ENCODE measurements at places on chromosomes 1 and 21.

DNA sequence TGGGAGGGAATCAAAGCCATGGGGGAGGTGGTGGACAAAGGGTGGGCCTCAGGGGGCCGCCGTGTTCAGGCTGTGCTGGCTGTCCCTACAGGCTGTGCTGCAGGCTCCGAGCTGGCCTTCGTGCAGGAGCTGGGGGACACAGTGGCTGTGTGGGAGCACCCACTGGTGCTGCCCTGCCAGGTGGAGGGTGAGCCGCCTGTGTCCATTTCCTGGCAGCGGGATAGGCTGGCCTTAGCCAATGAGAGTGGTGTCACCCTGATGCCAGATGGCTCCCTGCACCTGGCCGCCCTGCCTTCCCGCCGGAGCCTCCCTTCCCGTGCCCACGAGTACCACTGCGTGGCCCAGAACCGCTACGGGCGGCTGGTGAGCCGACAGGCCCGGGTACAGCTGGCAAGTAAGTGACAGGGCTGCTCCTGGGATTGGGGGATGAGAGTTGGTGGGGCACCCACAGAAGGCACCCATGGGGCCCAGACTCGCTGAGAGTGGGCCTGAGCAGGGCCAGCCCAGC lies 20.2 kb downstream of the SLC27A3 start:
- DNase-seq: no peak

DNA sequence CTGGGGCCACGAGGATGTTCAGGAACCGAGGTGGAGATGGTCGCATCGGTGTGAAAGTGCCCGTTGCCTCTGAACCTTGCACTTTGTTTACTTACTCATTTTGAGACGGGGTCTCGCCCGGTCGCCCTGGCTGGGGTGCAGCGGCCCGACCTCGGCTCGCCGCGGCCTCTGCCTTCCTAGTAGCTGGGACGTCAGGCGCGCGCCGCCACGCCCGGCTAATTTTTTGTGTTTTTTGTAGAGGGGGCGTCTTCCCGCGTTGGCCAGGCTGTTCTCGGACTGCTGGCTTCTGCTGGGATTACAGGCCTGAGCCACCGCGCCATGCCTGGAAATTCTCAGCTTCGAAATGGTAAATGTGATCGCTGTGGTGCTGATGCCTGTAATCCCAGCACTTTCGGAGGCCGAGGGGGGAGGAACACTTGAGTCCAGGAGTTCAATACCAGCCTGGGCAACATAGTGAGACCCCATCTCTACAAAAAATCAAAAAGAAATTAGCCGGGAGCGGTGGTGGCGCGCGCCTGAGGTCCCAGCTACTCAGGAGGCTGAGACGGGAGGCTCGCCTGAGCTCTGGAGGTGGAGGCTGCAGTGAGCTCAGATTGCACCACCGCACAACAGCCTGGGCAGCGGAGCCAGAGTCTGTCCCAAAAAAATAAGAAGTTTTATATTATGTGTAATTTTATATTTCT lies 684 bp upstream of the MRPL20 start:
- DNase-seq: no peak

DNA sequence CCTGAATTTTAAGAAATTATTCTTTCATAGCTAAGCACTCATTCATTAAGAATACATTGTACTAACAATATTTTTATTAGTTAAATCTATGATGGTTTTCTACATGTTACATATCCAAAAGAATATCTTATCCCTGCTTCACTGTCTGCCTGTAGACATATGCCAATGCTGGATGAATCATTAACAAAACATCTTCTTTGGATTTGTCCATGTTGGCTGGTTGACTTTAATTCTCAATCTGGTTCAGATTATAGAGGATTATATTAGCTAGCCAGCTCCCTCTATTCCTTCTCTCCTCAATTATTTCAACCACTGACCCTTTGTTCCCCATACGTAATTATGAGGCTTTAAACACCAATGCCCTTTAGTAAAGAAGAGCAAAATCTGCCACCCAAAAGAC lies 138.9 kb upstream of the DMRTA2 start:
- DNase-seq: no peak

DNA sequence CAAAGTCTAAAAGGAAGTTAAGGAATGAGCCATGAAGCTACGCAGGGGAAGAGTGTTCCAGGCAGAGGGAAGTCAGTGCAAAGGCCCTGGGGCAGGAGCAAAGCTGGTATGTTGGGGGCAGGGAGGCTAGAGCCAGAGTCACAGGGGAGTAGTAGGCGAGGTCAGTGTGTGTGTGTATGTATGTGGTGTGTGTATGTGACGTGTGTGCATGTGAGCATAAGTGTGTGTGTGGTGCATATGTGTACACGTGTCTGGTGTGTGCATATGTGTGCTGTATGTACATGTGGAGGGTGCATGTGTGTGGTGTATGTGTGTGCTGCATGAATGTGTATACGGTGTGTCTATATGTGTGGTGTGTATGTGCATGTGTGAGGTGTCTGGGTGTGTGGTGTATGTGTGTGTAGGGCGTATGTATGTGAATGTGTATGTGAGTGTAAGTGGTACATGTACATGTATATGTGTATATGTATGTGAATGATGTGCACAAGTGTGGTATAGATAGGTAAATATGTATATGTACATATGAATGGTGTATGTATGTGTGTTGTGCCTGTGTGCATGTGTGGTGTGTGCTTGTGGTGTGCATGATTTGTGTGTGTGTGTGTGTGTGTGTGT lies 20.8 kb upstream of the NID1 start:
- no peak for DNase-seq

- DNase-seq: no peak
Measured at GRCh38 chr1:152924191-152924590, 15.8 kb downstream of the IVL start.

GRCh38 chr1:9389968-9390367 lies 97.3 kb downstream of the SPSB1 start:
- no peak for DNase-seq

GRCh38 chr1:217097819-217098218 lies 374.6 kb upstream of the ESRRG start:
- no peak for DNase-seq

DNA sequence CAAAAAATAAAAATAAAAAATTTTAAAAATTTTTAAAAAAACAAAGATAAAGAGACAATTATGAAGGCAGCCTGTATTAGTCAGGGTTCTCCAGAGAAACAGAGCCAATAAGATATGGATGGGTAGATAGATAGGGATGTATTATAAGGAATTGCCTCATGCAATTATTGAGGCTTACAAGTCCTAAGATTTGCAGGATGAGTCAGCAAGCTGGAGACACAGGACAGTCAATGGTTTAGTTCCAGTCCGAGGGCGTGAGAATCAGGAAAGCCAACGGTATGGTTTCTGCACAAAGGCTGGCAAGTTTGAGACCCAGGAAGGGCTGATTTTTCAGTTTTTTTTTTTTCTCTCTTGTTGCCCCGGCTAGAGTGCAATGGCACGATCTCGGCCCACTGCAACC lies 24.1 kb upstream of the EIF4G3 start:
- DNase-seq: no peak

GRCh38 chr1:71324671-71325267 lies 243.9 kb upstream of the ZRANB2 start:
- no peak for DNase-seq

DNA sequence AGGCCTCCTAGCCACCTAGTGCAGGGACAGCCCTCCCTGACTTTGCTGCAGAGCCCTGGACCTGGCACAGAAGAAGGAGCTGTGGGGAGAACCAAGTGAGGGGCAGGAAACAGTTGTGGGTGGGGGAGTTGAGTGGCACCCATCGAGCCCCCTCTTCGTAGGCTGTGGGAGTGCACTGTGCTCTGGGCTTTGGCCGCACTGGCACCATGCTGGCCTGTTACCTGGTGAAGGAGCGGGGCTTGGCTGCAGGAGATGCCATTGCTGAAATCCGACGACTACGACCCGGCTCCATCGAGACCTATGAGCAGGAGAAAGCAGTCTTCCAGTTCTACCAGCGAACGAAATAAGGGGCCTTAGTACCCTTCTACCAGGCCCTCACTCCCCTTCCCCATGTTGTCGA lies 1.2 kb downstream of the DUSP23 start:
- no peak for DNase-seq

DNA sequence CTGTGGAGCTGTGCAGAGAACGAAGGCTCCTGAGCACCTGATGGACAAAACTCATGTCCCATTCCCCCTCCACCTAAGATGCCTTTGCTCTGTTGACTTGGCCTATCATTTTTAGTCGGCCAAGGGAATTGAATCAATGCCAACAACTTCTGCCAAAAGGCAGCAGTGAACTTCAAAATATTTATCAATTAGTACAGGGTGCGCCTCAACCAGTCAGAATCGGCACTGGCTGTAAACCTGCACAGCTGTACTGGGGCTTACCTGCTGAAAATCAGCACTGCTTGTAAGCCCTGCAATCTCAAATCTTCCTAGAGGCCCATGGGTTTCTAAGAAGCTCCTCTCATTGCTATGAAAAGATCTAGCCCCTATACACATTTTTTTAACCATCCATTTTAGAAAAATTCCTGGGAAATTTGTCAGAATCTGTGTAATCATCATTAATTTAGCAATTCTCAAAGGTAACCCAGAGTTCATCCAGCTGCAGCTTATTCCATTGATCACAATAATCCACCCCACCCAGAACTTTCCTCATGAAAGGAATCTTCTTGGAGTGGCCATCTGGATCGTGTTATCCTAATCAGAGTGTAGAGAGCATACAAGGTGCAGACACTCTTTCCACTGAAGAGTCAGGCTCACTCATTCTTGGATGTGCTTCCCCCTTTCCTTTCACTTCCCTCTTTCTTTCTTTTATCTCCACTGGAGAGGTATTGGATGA lies 40.2 kb downstream of the ADAMTS1 start:
- DNase-seq: no peak

DNA sequence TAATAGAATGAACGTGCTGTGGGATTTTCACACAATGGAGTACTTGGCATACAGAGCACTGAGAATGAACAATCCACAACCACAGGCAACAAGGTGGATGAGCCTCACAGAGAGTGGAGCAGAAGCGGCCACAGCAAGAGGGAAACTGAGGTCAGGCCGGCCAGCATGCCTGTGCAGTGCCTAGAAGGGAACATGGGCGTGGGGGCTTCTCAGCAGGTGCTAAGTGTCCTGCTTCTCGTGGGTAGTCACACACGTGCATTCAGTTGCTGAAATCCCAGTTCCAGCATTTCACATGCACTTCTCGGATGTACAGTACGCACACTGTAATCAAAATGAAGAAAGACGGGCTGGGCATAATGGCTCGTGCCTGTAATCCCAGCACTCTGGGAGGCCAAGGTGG lies 33.1 kb downstream of the WDR4 start:
- DNase-seq: no peak

DNA sequence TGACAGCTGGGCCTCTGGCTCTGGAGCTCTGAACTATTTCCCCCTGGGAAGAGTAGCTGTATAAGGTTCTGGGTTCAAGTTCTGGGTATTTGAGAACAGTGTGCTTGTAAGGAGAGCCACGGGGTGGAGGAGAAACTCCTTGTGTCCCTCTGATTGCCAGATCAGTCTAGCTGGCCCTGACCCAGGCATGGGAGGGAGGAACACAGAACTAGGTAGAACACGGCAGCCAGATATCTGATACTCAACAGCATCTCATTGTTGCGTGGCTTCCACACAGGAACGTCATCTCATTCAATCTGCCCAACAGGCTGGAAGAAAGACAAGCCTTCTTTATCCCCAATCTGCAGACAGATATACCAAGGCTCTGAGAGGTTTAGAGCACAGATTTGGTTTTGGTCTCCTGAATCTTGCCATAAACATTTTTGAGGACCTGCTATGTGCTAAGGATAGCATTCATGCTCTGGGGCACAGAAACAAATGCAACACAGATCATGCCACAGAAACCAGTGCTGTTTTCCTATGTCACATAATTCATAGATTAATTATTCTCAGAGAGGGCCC lies 83.8 kb downstream of the PLXNA2 start:
- DNase-seq: no peak

GRCh38 chr1:94633051-94633450 lies 91.5 kb upstream of the F3 start:
- no peak for DNase-seq

- DNase-seq: no peak
Measured at GRCh38 chr1:187883356-187883755, 1054.6 kb downstream of the PLA2G4A start.

All from effector CD4-positive, alpha-beta T cell (primary cell).